NCI-H2029 treated with DMSO at 0.1 percent for 48 hours (cell line): ENCODE measurements at places on chromosomes 4 and X.

DNA sequence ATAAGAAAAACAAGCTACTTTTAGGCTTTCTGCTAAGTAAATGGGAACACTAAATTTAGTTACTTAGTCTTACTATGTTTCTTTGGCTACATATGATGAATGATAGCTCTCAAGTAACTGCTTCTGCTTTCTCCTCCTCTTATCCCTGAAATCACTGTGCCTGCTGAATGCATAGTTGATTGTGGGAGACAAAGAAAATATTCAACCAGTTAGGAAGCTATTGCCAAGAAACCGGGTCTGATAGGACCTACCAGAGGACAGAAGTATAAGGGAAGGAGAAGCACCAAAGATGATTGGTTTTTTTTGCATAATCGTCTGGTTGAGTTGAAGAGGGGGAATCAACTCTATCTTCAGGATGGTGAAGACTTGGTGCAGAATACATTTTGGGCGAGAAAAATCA lies 28.0 kb upstream of the NDUFC1 start:
- no peak for DNase-seq

- no peak for DNase-seq
These were observed 69.4 kb upstream of the PGM2 start for GRCh38 chr4:37757121-37757520.

DNA sequence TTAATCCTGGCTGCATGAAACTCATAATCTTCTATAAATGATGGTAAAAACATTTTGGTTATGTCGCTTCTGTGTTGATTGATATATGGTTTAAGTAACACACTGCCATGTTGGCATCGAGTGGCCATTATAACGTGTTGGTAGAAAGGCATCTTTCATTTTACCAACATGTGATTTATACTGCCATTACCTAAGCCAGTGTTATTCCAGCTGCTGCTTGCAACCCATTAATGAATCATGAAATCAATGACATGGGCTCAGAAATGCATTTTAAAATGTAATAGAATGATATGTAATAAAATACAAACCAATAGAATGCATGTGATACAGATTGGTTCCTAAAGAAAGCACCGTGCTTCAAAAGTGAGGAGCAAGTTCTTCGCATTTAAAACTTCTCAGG lies 102.0 kb downstream of the VEGFC start:
- no peak for DNase-seq

DNA sequence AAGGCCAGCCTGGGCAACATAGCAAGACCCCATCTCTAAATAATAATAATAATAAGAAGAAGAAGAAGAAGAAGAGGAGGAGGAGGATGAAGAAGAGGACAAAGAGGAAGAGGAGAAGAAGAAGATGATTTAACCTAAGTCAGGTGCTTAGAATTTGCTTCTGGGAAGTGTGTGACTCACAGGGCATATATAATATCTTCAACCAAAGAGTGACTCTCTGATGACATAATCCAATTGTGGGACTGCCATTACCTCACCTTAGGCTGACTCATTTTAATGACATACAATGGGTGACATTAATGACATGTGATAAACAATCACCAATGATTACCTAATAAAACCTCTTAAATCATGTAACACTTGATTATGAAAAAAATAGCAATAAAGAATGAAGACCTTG lies 32.7 kb upstream of the MBTPS2 start:
- no peak for DNase-seq

GRCh38 chr4:74805601-74806000 lies 11.3 kb upstream of the BTC start:
- DNase-seq, result no peak

DNA sequence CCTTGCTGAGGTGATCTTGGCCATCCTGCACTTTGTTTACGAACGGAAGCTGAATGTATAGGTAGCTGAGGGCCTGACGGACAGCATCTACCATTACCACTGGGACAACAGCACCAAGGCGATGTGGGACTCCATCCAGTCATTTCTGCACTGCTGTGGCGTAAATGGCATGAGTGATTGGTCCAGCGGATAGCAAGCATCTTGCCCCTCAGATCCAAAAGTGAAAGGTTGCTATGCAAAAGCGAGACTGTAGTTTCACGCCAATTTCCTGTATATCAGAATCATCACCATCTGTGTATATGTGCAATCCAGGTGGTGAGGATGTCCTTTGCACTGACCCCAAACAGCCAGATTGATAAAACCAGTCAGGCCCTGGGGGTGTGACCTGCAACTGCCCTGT lies 4.2 kb upstream of the PYURF start:
- DNase-seq, result no peak

- no peak for DNase-seq
These were observed 433.0 kb downstream of the PPARGC1A start for GRCh38 chr4:23456864-23457263.

DNA sequence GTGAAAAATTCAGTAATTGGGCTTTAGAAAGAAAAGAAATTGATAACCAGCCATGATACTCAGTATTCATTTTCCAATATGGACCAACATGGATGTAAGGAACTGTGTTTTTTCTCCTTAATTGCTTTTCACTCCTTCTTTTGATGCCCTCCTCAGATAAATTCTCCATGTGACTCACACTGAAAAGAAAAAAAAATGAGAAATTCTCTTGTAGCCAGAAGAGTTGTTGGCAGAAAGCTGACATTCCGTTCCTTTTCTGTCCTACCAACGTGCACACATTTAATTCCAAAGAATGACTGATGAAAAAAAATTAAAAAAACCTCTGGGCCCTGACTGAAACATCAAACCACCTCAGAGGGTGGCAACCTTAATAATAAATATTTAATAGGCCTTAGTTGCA lies 153.1 kb downstream of the AMELX start:
- no peak for DNase-seq
